Activated naive CD8-positive, alpha-beta T cell treated with anti-CD3 and anti-CD28 coated beads for 36 hours (primary cell): ENCODE measurements at places on chromosomes 12 and 14. TPM values are rescaled to one million over a fixed set of nuclear protein-coding genes. Genes with fewer than 3 reads are reported as not detected.
A peak's percentile ranks its signal among the peaks of the same experiment; 100 is the strongest.

GRCh38 chr12:113464852-113465719 lies 6.6 kb downstream of the LHX5 start:
- no peak overlapping the region for H3K27ac ChIP-seq
- peaks cover 25% of the 10 kb centered on the region for H3K4me1 ChIP-seq
- peaks cover 91% of the 10 kb centered on the region for H3K27me3 ChIP-seq
- no peak for DNase-seq

- DNase-seq = peak; percentile 30
- peaks cover 7% of the 10 kb centered on the region for H3K36me3 ChIP-seq
- H3K4me3 ChIP-seq = peak overlapping the region; percentile 3
- no peaks in the 10 kb centered on the region for H3K27me3 ChIP-seq
- H3K27ac ChIP-seq = peak overlapping the region; percentile 84
- H3K4me1 ChIP-seq = peaks cover 12% of the 10 kb centered on the region
These were observed 210.9 kb upstream of the ARID2 start for GRCh38 chr12:45518291-45519235.

DNA sequence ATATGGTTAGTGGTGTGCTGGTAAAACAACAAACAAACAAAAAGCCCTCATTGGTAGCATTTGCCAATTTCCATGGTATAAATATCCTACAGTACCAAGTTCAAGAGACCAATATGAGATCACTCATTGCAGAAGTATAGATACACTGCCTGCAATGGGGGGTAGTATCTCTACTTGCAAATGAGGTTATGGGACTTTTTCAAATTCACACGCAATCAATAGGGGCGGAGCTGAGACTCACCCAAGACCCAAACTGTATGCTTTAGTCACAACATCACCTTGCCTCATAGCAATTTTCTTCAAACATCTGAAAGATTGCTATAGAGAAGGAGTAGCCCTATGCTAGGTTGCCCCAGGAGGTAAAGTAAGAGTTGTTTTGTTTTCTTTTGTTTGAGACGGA lies 93.7 kb downstream of the VCPKMT start:
- H3K27me3 ChIP-seq = no peaks in the 10 kb centered on the region
- H3K4me3 ChIP-seq = no peak overlapping the region
- peaks cover 42% of the 10 kb centered on the region for H3K36me3 ChIP-seq
- no peak for DNase-seq
- no peak overlapping the region for H3K27ac ChIP-seq

GRCh38 chr12:21715386-21715785 lies 57.7 kb upstream of the LDHB start:
- no peak overlapping the region for H3K4me3 ChIP-seq
- DNase-seq = no peak
- H3K36me3 ChIP-seq = no peaks in the 10 kb centered on the region
- H3K4me1 ChIP-seq = no peaks in the 10 kb centered on the region
- H3K27me3 ChIP-seq = peaks cover 6% of the 10 kb centered on the region

DNA sequence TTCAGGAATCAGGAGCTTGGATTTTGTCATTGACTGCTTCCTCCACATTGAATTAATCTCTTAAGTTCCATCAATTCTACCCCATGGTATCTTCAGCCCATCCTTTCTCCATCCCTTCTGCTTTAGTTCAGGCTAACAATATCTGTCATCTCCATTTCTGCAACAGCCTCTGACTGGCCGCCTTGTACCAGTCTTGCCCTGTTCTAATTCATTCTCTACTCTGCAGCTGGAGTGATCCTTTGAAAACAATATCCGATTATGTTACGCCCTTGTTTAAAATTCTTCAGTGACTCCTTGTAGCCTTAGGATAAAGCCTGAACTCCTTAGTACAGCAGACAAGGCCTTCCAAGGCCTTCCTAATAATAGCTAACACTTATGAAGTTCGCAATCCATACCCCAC lies 170.2 kb downstream of the ETV6 start:
- no peak for DNase-seq
- H3K36me3 ChIP-seq = peaks cover 18% of the 10 kb centered on the region
- H3K4me3 ChIP-seq = no peak overlapping the region
- peaks cover 32% of the 10 kb centered on the region for H3K4me1 ChIP-seq
- H3K27me3 ChIP-seq = no peaks in the 10 kb centered on the region

GRCh38 chr14:103372552-103373304 lies 12.5 kb upstream of the MARK3 start:
- no peaks in the 10 kb centered on the region for H3K4me1 ChIP-seq
- no peak overlapping the region for H3K4me3 ChIP-seq
- no peak overlapping the region for H3K27ac ChIP-seq
- DNase-seq = no peak
- H3K36me3 ChIP-seq = no peaks in the 10 kb centered on the region
- H3K27me3 ChIP-seq = no peaks in the 10 kb centered on the region

- H3K4me3 ChIP-seq = no peak overlapping the region
- H3K27me3 ChIP-seq = no peaks in the 10 kb centered on the region
These were observed 7.8 kb upstream of the PHC1 start for GRCh38 chr12:8906266-8907180.

DNA sequence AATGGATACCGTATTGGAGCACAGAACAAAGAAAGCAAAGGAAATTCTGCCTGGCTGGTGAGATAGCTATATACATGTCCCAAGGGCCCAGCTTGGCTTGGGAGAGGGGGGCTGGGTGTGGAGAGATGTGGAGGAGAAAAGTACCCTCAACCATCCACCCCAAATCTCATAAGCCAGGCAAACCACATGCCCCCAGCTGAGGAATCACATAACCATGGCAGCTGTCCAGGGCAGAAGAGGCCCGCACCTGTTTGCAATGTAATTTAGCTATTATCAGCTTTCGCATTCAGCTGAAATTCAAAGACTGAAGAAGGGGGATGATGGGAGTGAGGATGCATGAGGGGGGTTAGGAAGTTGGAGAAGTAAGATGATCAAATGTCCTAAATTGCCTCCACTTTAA lies 196.1 kb downstream of the TBX5 start:
- no peak for DNase-seq
- H3K27me3 ChIP-seq = no peaks in the 10 kb centered on the region
- no peaks in the 10 kb centered on the region for H3K36me3 ChIP-seq
- H3K4me1 ChIP-seq = no peaks in the 10 kb centered on the region

The ZBTB1 gene
- total RNA-seq = 43.3 TPM

The CMA1 gene
- total RNA-seq = 0.25 TPM
